GOT3 (cell line): ENCODE measurements at places on chromosomes 4 and X.

- DNase-seq: no peak
Observed at GRCh38 chr4:159983082-159983481, 880.2 kb downstream of the RAPGEF2 start.

- DNase-seq: no peak
Observed at GRCh38 chrX:154384284-154384892, 5.3 kb downstream of the EMD start.

- DNase-seq: no peak
Observed at GRCh38 chr4:17846266-17846665, 35.5 kb downstream of the NCAPG start.

DNA sequence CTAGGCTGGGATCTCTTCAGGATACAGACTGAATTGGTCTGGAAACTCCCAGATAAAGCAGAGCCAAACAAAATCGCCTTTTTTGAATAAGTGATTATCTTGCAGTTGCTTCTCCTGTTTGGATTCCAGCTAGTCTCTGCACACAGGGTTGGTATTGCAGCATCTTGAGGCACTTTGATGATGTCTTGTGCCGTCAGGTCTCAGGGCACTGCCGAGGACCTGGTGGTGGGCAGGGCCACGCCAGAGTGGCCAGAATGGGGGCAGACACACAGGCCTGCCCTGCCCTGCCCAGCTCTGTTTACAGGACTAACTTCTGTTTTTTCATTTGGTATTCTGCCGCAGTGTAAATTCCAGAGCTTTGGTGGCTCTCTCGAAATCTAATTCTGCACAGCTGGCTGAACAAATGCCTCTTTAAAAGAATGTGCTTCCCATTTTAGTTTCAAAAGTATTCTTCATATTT lies 276.1 kb downstream of the NR3C2 start:
- DNase-seq: no peak

DNA sequence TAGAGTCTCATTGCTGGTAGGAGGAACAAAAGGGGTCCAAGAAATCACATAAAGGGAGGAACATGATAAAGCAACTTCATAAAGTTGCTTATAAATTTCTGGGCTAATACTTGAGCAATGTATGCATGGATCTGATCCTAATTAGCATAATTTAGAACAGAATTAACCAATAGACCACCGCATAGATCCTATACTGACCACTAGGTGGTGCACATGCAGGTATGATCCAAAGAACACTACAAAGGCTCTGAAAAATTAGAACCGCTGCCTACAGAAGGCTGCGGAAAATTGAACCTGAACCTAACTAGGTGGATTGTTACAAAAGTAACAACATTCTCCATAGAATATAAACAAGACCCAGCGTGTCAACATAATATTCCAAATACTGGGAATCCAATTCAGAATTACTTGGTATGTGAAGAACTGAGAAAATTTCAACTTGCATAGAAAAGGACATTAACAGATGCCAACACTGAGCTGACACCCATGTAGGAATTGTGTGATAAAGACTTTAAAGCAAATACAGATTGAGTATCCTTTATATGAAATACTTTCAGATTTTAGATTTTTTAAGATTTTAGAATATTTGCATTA lies 23.3 kb downstream of the BRCC3 start:
- DNase-seq: no peak

- no peak for DNase-seq
Observed at GRCh38 chrX:149846789-149847188, 34.2 kb upstream of the MAGEA8 start.

GRCh38 chrX:73615022-73615421 lies 52.0 kb downstream of the CHIC1 start:
- DNase-seq: no peak

DNA sequence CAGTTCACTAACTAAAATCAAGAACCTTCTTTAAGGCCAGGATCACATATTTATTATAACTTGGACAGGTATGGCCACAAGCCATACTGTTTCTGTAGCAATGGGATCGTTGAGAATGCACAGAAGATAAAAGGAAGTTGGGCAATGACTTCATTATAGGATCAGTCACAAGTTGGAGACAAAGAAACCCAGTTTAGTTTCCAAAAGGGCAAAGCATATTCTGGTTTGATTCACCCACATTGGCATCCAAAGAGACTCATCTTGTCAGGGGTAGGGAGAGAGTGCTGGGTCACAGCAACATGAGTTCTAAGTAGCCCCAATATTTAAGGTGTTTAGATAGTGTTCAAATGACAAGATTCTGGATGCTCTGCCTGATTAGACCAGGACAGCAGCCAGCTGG lies 317.1 kb upstream of the GALNT7 start:
- DNase-seq: no peak

DNA sequence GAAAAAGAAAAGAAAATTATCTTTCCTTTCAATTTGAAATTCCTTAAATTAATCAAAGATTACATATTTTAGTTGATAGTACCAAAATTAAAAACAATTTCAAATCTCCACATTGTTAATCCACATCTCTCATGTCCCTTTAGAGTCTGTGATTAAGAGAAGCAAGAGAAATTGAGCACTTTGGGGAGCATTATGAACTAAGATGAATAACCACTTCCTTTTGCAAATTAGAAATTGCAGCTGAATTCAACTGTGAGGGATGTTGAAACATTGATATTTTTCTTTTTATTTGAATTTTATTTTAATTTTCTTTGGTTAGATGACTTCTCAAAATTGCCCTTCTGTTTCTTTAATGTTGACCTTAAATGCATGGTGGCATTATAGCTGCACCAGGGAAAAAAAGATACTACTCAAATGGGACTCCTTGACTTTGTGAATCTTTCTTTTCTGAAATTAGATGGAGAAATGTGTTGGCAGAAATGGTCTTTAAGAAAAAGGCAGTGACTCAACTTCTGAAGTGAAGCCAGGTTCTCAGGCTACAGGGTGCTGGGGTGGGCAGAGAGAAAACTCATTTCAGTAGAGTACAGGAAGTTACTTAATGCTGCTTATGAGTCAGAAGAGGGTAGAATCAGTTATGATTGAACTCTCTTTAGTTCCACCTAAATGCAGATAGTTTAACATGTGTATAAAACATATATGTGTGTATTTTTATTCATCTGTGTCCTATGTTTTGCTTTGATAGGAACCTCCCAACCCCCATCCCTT lies 92.0 kb upstream of the TNIP3 start:
- DNase-seq: no peak

DNA sequence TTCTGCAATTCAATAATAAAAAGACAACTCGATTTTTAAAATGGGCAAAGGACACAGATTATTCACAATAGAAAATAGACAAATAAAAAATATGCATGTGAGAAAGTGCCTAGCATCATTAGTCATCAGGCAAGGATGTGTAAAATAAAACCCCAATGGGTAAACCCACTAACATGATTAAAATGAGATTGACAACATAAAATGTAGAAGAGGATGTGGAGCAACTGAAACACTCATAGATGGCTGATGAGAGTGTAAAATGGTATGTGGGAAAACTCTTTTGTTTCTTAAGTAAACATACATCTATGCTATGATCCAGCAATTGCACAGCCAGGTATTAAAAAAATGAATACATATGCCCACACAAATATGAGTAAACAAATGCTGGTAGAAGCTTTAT lies 177.6 kb downstream of the IQCM start:
- no peak for DNase-seq

DNA sequence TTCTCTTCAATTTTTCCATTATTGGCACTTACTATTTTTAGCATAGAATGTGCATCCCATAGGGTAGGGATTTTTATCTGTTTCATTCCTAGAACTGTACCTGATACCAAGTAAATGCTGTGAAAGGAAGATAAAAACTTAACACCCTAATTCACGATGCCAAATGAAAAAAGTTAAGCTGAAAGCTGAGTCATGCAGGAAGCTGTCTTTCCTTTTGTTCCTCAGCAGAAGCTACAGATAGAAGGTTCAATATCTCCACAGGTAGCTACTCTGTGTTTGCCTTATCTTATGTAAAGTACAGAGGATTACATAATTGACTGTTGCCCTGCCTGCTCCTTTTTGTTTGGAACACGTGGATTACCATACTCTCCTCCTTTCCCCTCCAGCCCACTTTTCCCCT lies 77.0 kb downstream of the LRP2BP start:
- no peak for DNase-seq

GRCh38 chrX:137033774-137034507 lies at the start of gene GPR101:
GPR101 (minus strand) TSS chrX:137033995; CDS start chrX:137031674, 2,321 bp downstream.
- no peak for DNase-seq

GRCh38 chr4:47386561-47387235 lies 76.8 kb downstream of the COMMD8 start:
- no peak for DNase-seq

GRCh38 chrX:13487731-13488505 lies 81.5 kb upstream of the EGFL6 start:
- DNase-seq: peak; percentile 66

- DNase-seq: no peak
Observed at GRCh38 chr4:70425306-70425705, 27.6 kb downstream of the OPRPN start.

- DNase-seq: no peak
Observed at GRCh38 chr4:20266215-20267082, 14.7 kb downstream of the SLIT2 start.

- DNase-seq: no peak
Observed at GRCh38 chrX:50081282-50081889, 119.4 kb downstream of the AKAP4 start.

DNA sequence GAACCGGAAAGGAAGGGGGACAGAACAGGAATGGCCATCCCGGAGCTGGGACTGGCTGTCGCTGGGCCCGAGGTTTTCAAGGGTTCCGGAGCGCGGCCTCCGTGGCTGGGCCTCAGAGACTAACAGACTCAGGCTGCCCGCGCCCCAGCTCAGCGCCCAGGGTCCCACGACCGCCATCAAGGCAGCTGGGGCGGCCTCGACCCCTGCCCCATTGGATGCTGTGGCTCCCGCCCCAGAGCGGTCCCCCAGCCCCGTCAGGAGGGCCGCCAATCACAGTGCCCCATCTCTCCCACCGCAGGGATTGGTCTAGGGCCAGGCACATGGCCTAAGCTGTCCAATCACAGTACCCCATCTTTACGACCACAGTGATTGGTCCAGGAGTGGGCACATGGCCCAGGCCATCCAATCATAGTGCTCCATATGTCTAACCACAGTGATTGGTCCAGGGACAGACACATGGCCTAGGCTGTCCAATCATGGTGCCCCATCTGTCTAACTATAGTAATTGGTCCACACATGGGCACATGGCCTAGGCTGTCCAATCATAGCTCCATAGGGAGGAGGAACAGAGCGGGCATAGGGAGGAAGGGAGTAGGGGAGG lies 105.3 kb upstream of the NKX1-1 start:
- DNase-seq: no peak

GRCh38 chrX:626745-627509 lies 3.7 kb upstream of the SHOX start:
- DNase-seq: no peak

GRCh38 chr4:147498031-147498660 lies 17.2 kb downstream of the EDNRA start:
- DNase-seq: no peak

DNA sequence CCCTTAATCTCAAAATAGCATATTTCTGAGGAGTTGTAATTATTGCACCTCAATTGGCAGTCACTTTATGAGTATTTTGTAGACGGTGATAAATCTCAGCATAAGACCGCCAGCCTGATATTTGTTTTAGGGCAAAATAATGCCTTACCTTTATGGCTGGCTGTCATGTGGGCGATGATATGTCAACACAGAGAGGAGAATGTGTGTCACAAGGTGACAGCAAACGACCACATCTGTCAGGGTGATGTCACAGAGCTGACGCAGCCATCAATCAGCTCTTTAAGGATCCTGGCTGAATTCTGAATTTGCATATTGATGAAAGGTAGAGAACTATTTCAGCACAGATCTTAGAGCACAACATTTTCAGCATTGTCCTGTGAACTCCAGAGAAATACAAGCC lies 209.7 kb downstream of the CEP135 start:
- DNase-seq: no peak

DNA sequence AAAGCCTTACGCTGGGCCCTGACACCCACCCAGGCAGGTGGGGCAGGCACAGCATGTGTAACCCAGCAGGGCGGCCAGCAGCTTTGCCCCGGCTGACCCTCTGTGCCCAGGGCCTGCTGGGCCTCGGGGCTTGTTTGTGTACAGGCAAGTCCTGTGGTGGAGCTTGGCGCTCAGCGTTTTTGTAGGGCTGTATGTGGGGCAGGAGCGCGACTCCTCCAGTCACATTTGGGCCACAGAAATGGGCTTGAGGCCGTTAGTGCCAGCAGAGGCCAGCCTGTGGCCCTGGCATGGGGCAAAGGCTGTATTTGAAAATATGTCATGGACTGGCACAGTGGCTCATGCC lies 14.7 kb upstream of the HGFAC start:
- DNase-seq: no peak

DNA sequence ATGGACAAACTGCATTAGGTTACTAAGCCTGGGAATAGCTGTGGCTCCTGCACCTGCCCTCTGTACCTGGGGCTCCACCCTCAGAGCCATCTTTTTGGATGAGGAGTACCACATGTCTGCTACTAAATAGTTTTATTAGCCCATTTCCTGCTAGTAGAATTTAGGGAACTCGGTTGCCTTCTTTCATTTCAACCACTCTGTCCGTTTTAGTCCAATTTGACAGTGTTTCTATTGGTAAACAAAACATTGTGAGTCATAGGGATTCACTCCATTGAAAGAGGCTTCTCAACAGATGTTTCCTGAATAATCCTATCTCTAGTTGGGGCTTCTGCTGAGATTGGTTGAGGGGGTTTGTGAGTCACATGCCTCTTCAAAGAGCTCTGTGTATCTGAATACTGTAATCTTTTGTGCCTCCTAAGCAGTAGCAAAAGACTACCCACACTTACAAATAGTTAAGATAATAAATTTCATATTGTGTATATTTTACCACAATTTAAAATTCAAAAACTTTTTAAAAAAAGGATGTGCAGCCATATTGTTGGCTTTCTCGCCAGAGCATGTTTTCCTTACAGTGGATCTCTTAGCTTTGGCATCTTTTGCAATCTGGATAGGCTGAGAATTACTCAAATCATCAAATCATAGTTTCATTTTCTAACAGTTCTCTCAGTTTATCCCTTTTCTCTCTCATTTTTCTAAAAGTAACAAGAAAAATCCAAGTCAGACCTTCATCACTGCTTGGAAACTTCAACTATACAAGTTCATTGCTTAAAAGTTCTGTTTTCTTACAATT lies 9.9 kb downstream of the FAM200B start:
- DNase-seq: no peak

GRCh38 chr4:107194005-107194404 lies 157.9 kb upstream of the DKK2 start:
- no peak for DNase-seq

GRCh38 chr4:34250562-34250961 lies 1993.8 kb downstream of the ARAP2 start:
- no peak for DNase-seq

GRCh38 chrX:150533863-150534262 lies 34.6 kb upstream of the MTM1 start:
- DNase-seq: no peak

DNA sequence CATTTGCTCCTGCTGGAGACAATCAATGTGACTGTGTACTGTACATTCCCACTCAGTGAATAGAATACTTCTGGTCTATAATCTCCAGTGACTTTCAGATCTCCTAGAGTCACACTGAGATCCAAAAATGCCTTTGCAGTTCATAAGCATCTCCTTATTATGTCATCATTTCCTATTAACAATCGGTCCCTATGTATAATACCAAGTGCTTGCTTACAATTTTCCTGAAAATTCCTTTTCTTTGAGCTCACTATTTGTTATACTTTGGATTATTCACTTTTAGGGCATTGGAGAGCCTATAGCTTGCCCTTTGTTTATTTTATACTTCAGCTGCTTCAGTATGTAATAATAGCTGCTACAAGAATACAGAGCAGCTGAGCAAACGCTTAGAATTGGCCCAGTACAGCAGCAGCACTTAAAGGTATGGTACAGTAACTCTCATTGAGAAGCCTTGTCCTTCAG lies 313.0 kb downstream of the DCTD start:
- no peak for DNase-seq

- DNase-seq: no peak
Observed at GRCh38 chr4:21118301-21118700, 418.0 kb downstream of the PACRGL start.
